AG10803 (cell line): ENCODE measurements at places on chromosomes 5 and 9.

- DNase-seq, result peak; percentile 9
These were observed 62.8 kb downstream of the TLE1 start for GRCh38 chr9:81626511-81626910.

DNA sequence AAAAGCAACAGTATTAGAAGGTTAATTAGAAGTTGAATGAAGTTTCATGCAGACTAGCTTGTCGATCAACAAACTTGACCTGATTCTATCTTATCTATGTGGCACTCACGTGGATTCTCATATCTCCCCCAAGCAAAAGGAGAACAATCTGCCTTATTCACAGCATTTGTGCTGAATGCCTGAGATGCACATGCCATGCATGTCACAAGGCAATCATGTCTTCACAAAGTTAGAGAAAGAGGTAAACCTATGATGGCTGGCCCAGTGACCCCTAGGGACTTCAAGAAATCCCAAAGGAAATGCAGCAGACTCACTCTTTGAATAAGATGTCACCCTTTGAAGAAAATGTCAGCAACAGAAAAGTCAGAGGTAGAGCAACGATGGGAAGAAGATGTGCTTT lies 17.6 kb upstream of the SHOC1 start:
- DNase-seq, result no peak

DNA sequence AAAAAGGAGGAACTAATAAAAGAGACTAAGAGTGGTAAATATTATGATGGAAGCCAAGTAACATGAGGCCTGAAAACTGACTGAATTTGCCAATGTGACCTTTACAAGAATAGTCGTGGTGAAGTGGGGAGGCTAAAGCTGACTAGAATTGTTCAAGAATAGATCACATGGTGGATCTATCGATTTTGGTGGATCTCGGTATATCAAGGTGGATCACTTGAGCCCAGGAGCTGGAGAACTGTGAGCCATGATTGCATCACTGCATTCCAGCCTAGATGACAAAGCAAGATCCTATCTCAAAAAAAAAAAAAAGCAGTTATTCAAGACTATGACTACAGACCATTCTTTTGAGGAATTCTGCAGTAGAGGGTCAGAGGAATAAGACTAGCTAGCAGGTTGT lies 15.1 kb downstream of the ERMP1 start:
- peak; percentile 58 for DNase-seq

- no peak for DNase-seq
These were observed 343 bp downstream of the LMX1B start for GRCh38 chr9:126614088-126614454.

- no peak for DNase-seq
These were observed 29.8 kb downstream of the TDRD7 start for GRCh38 chr9:97441729-97442128.

DNA sequence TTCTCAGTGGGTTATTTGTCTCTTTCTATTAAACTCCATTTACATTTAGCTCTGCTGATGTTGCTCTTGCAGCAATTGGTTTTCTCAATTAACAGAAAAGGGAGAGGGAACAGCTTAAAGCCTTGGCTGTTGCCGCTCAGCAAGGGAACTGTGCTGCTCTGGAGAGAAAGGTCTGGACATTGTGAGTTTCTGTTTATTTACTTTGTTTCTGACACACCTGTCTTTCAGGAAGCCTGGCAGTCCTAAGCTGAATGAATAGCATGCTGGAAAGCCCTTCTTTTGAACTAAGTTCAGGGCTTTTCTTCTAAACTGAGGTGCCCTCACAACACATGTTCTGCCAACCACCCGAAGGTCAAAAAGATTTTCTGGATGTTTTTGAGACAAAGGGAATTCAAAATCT lies 491.9 kb downstream of the PDE4D start:
- DNase-seq, result no peak

DNA sequence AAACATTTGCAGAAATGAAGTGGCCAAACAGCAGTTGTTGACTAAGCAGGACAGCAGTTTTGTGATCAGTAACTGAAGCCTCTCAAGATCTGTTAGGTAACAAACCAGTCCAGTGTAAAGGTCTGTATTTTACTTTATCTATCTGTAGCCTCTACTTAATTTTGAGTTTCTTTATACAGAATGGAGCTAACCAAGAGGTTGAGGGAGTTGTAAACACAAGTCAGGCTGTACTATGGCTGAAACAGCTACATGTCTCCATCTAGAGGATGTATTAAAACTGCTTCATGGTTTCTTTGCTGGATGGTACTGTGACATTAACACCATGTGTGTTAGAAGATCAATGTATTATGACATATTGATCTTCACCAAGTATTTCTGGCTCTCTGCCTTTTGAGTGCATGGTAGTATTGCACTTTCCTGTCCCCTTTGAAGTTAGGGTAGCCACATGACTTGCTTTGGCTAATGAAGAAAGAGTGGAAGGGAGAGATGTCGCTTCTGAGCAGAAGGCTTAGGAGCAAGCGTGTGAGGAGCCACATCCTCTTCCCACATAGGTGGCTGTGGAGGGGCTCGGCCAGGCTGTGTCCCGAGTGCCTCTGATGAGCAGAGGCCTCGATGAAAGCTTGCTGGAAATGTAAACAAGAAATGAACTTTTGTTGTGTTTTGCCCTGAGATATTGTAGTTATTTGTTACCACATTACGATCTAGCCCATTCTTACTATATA lies 105.6 kb upstream of the PCA3 start:
- peak; percentile 76 for DNase-seq

- DNase-seq, result no peak
These were observed 156.1 kb upstream of the ADAMTSL1 start for GRCh38 chr9:18317896-18318295.

DNA sequence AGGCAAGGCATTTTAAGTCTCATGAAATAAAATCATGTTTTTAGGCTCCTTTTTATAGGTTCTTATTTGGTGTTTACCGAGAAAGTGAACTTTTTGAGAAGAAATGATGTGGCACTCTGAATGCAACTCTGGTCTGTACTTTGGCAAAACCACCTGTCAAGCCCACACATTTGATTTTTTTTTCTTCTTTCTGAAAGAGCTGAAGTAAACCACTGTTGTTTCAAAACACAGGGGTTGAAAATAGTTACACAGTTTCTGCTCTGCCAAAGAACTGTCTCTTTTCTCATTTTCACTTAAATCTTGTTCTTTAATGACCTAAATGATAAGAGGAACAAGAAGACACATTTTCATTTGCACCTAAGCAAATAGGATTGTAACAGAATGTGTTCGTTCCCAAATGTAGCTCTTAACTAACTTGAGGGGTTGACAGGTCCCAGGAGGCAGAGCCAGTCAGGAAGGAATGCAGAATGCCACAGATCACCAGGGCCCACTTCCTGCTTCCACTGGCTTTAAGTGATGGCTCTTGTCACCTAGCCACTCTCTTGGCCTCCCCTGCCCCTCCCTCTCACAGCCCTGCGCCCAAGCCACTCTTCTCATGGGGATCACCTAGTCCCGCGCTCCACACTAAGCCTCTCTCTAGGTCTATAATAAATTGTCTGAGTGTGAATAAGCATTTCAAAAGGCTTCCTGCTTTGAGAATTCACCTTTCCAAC lies 47.3 kb downstream of the MED27 start:
- no peak for DNase-seq

GRCh38 chr5:59416451-59416850 lies 477.1 kb downstream of the PDE4D start:
- peak; percentile 6 for DNase-seq

DNA sequence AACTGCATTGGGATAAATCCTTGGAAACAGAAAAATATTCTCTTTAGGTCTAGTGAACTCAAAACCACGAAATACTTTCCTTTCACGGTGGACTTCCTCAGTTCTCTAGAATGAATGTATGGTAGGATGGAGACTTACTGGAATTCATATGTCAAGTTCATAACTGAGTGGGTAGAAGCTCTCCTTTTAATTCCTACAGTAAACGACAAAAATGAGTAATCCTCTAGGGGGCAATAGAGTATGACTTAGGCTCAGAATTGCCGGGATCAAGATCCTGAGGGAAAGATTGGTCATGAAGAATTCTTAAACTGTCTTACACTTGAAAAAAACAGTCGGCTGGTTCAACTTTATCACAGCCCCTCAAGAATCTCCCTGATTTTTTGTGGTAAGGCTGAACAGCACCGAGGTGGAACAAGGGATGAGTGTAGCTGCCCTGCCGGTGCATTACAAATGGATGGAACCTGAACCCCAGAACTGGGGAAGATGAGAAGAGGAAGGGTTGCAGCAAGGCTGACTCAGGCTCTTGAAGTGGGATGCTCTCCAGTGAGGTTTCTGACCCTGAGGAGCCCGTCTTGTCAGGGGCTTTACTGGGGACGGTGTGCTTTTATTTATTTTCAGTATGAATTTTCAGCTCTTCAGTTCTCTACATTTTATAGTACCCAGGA lies 14.0 kb upstream of the LOX start:
- DNase-seq, result peak; percentile 79

GRCh38 chr5:125411744-125412560 lies 665.5 kb upstream of the ZNF608 start:
- DNase-seq, result no peak
